ENCODE measurements at places on chromosomes 1 and 21.

DNA sequence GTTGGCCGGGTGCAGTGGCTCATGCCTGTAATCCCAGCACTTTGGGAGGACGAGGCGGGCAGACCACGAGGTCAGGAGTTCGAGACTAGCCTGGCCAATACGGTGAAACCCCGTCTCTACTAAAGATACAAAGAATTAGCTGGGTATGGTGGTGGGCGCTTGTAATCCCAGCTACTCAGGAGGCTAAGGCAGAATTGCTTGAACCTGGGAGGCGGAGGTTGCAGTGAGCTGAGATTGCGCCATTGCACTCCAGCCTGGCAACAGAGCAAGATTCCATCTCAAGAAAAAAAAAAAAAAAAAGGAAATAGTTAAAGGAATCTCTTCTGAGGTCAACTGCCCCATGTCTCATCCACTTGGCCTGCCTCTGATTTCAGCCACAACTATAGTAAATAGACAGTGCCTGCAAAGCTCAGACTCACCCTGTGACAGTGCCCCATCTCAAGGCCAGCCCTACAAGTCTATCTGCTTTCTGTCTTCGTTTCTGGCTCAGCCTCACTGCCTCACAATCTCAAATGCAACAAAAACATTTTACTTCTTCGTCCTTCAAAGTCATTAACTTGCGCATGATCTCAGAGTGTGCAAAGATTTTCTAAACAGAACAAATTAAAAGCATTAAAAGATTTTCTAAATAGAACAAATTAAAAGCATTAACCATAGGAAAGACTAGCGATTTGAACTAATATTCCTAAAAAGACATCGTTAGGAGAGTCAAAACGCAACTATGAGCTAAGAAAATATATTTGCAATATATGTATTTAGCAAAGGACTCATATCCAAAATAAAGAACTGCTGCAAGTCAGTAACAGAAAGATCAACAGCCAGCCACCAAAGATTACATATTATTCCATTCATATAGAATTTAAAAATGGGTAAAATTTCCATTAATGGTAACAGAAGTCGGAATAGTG, 65.0 kb upstream of the PRDX6 start:
- peak; percentile 16 for DNase-seq

- no peak for DNase-seq
These were observed 366.1 kb upstream of the DAB1 start for GRCh38 chr1:57789936-57790335.

DNA sequence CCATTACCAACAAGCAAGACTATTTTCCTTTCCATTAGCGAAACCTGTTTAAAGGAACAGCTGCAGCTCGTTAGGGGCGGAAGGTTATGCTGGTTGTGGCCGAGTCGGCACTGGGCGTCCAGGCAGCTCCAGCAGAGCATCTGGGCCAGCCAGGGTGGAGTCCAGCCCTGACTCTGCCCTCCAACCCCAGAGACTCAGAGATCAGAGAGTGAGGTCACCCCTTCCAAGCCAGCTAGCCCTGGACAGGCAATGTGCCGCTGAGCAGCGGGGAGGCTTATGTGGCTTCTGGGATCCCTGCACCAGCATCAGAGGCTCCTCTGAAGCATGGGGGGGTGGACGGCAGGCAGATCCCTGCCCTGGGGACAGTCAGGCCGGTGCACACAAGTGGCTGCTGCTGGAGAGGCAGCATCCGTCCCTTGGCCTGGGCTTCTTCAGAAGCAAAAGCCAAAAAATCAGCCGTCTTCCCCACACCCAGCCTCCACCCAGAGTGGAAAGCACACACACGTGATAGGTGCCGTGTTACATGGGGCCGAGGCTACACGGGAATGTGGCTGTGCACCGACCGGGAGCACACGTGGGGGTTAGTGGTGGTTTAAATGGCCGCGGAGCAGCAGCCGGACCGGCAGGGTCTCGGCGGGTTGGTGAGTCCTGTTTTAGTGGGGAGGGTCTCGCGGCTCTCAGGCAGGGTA, 30.1 kb downstream of the SLC66A1 start:
- no peak for DNase-seq

DNA sequence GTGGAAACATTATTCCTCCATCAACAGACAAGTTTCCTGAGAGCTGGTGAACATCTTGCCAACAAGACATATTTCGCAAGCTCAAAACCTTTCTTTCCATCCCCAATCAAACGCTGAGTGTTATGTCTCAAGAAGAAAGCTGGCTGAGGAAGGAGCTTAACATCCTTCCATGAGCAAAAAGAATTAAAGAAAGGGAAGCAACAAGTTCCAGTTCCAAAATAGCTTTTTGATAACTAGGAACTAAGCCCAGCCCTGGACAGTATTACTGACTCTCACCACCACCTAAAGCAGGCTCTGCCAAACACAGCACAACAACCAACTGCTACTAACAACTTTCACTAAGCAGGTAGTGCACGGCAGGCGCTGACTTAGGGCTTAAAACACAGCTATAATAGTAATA, 50.2 kb downstream of the CAPZB start:
- no peak for DNase-seq

- no peak for DNase-seq
These were observed 78.9 kb downstream of the KCNJ6 start for GRCh38 chr21:37837381-37837780.

- no peak for DNase-seq
These were observed 45.1 kb downstream of the PDPN start for GRCh38 chr1:13628711-13629110.

DNA sequence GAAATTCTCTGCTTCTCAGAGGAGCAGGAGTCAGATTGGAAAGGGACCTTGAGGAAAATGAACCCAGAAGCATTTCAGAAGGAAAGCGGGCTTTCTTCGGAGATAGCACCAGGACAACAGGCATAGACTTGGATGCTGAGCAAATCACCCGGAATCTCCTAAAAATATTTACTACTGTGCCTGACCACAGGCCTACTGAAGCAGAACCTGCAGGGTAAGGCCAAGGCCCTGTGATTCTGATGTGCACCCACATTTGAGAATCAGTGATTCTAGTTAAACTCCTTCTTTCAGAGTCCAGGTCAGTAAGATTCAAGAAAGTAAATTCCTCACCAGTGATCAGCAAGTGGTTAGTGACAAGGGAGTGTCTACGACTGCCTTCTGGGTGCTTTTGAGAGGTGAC, 307.3 kb upstream of the DUSP10 start:
- DNase-seq, result no peak

GRCh38 chr1:18962855-18963737, 6.6 kb upstream of the IFFO2 start:
- no peak for DNase-seq

GRCh38 chr1:65470766-65471165, 50.3 kb downstream of the LEPR start:
- DNase-seq, result no peak

DNA sequence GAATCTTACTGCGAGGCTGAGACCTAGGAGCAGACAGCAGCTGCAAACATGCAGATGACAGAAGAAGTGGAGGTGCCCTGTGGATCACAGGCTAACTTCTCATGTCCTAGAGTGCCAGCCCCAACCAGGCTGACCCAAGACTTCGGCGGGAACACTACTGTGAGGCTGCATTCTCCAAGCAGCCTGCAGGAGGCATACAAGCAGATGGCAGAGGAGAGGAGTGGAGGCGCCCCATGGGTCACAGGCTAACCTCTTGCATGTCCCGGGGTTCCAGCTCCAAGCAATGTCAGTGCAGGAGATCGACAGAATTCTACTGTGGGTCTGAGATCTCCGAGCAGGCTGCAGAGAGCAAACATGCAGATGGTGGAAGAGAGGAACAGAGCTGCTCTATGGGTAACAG, 98.1 kb upstream of the ZNF678 start:
- DNase-seq, result no peak

- DNase-seq, result no peak
These were observed 36.3 kb downstream of the TCP10L start for GRCh38 chr21:32548978-32549377.

DNA sequence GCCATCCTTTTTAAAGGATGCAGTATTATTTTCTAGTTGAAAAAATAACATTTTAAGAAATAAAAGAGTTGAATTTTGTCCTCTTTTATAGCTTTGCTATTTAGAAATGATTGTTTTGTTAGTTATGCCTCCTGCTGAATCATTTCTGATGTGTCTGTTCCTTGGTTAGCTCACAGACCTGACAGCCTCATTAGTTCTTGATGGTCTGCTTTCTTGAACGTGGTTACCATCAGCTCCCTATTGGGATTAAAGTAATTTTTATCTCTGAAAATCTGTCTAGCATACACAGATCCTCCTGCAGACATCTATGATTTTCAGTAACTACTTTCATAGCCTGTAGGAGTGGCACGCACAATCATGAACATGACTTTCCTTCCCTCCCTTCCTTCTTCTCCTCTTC, 447.6 kb upstream of the B3GALT2 start:
- DNase-seq, result no peak

DNA sequence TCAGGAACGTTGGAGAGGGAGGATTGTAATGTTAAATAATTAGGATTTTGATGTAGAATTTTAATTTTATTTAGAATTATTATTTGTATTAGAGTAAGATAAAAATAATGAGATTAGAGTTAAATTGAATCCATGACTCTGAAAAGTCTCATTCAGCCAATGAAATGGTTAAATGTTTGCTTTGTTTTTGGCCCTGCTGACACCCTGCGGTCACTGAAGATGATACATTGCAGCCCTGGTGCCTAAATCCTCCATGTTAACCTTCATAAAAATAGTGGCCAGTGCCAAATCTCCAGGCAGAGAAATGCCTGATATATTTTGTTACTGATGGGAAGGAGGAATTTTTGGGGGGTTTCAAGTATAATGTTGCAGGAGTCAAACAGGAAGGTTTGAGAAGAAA, 27.3 kb upstream of the RLF start:
- DNase-seq, result no peak

GRCh38 chr1:54926970-54927369, 40.0 kb upstream of the DHCR24 start:
- no peak for DNase-seq

GRCh38 chr1:165312591-165312990, 43.9 kb downstream of the LMX1A start:
- no peak for DNase-seq

- no peak for DNase-seq
These were observed 12.9 kb upstream of the HMGCS2 start for GRCh38 chr1:119781434-119782210.

- DNase-seq, result no peak
These were observed at the start of gene ADAMTS5 for GRCh38 chr21:26967062-26967913. ADAMTS5 (minus strand) TSS chr21:26967088; CDS start chr21:26966391, 697 bp downstream.

DNA sequence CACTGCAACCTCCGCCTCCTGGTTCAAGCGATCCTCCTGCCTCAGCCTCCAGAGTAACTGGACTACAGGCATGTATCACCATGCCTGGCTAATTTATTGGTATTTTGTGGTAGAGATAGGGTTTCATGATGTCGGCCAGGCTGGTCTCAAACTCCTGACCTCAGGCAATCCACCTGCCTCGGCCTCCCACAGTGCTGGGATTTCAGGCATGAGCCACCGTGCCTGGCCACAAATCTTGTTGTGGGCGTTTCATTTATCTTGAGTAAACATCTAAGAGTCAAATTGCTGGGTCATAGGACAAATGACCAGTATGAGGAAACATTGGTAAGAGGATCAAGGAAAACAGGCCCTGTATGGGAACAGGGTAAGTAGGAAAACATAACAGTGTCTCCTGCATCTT, 17.9 kb downstream of the TMEM200B start:
- DNase-seq, result no peak

DNA sequence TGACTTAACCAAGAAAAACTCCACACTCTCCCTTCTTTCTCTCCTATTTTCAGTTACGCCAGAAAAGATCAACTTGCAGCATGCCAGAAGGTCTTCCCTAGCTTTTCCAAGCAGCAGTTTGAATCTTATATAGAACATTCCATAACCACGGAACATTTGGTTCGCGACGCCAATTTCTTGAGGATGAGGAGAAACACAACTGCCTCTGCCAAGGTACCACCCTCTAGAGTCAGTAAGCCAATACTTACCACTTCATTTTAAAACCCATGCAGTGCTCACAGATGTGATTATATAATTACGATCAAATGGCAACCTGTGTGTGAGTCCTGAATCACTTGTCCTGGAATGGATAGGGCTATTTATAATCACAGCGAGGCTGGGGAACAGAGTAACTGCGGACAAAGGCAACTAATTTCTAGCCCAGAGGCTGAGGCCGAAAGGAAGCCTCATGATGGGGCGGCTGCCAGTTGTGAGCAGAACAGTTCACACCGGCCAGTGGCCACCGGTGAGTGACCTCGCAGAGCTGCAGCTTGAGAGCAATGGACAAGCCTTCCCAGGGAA, 43.2 kb upstream of the BACE2 start:
- no peak for DNase-seq

DNA sequence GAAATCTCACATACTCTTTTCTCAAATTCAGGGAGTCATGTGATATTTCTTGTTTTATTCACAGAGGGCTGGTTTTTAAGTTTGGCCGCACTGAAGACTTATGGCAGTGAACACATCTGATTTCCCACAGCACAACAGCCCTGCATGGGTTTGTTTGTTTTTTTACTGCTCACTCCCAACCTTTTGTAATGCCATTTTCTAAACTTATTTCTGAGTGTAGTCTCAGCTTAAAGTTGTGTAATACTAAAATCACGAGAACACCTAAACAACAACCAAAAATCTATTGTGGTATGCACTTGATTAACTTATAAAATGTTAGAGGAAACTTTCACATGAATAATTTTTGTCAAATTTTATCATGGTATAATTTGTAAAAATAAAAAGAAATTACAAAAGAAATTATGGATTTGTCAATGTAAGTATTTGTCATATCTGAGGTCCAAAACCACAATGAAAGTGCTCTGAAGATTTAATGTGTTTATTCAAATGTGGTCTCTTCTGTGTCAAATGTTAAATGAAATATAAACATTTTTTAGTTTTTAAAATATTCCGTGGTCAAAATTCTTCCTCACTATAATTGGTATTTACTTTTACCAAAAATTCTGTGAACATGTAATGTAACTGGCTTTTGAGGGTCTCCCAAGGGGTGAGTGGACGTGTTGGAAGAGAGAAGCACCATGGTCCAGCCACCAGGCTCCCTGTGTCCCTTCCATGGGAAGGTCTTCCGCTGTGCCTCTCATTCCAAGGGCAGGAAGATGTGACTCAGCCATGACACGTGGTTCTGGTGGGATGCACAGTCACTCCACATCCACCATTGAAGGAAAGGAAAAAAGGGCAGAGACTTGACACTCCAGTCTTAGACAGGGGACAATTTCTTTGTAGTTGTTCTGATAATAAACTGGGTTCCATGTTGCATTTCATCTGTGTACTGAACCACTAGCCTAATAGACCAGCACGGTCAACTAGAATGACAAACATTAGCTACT, 22.8 kb downstream of the TMEM50A start:
- no peak for DNase-seq

DNA sequence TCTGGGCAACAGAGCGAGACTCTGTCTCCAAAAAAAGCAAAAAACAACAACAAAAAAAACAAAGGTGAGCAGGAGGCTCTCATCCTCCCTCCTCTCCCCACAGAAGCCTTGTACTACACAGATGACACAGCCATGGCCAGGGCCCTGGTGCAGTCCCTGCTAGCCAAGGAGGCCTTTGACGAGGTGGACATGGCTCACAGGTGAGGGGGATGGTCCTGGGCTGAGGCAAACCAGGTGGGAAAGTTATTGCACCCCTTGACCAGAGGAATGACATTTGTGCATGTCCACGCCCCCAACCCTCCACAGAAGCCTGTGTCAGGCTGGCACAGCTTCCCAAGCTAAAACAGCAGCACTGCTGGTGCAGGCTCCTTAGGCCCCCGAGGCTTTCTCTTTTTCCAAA, 2.4 kb downstream of the ADPRS start:
- DNase-seq, result no peak

GRCh38 chr21:26070121-26070520, 100.4 kb downstream of the APP start:
- DNase-seq, result no peak

- DNase-seq, result no peak
These were observed 57.9 kb upstream of the HMGB4 start for GRCh38 chr1:33805988-33806387.

GRCh38 chr21:34276711-34277425, 86.9 kb upstream of the KCNE2 start:
- DNase-seq, result no peak
